Thymus (tissue), 14 donors: ENCODE measurements at places on chromosomes 2 and 18.

DNA sequence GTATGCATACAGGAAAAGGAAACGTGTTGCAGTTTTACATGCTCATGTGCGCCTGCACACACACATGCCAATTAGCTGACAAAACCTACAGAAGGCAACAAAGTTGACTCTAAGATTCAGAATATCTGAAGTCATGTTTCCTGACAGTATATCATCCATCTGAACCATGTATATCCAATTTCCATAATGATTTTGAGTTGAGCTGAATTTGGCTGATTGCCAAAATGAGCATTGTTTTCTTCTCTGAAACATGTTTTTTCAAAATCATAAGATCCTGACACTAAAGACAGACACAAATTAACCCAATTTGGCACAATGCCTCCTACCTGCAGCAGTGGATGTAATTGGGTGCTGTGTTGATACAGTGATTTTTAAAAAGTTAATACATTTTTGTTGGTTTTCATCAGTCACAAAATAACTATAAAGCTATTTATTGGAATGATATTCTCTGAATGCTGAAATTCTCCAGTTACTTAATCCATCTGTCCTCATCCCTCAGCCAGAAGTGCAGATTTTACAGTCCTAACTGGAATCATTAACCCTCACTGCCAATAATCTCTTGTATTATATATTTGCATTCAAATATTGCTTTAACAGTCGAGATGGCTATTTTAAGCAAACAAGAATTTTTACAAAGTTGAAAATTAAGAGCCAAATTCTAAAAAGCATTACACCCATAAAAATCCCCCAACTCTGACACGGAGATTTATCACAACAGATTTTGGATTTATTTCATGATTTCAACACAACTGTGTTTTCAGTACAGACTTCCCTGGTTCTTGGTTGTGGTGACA lies 161.7 kb upstream of the LMAN1 start:
- no peak for DNase-seq

DNA sequence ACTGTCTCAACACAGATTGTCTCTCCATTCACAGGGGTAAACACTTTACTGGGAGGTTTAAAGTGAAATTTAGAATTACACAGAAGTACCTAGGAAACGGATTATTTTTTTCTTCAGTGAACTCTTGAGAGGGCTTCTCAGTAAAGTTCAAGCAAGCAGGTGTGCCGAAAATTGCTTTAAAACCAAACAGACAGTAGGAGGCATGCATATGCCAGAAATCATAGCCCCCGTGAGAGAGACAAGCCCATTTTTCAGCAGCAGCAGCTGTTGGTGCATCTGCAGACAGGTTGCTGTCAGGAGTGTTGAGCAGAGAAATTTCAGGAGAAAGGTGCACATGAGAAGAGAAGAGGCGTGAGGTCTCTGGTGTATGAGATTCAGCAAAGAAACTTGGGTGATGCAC lies 2115.5 kb upstream of the CELF4 start:
- DNase-seq = no peak

- DNase-seq = no peak
These were observed 134.7 kb downstream of the TMEM163 start for GRCh38 chr2:134583997-134584520.

DNA sequence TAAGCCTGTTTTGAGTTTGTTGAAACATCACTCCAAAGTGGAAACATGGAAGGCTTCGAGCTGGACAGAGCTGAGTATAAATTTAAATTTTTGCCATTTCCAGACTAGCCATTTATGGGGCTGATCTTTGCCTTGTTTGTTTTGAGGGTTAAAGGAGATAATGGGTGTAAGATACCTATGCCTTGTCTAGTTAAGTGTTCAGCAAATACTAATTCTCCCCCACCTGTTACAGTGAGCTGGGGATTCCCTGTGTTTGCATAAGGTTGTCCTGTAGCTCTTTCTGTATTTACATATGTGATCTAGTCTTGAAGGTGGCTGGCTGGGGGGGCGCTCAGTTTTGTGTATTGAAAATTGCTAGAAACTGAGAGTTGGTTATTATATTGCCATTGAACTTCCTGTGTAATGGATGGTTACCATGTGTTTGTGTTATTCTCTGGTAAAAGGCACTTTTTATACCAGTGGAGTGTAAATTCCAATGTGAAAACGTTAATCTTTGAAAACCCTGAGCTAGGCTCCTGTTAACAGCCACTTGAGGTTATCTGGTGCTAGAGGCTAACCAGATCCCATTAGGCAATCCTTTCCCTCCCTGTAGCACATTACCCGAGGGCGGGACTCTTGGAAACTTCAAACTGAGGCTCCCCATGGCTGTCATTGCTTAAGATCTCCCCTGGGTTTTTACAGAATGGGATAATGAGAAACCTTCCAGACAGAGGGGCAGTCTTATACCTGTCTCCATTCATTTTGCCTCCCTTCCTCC lies 26.7 kb downstream of the TANC1 start:
- no peak for DNase-seq

- DNase-seq = no peak
These were observed 49.3 kb downstream of the USP34 start for GRCh38 chr2:61421611-61422010.

DNA sequence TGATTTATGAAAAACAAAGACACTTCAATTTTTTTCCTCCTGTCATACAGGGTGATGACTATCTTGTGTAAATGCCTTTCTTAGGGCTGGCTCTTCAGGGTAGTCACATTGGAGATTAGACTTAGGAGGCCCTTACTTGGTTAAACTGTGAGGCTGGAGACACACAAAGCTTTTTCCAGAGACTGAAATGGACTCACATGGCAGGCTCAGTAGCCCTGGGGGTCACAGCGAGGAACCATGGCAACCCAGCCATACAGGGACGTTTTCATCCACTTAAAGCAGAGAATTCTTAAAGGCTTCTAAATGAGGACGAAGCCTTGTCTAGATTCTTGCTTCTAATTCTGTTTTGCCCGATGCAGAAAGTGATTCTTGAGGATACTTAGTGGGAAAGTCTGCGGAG lies 57.3 kb upstream of the ZDBF2 start:
- DNase-seq = no peak

- no peak for DNase-seq
These were observed 36.6 kb downstream of the COPS8 start for GRCh38 chr2:237122214-237122666.

- no peak for DNase-seq
These were observed 106.9 kb downstream of the HDAC4 start for GRCh38 chr2:239293775-239294430.
